Mesendoderm (in vitro differentiated cells): ENCODE measurements at places on chromosomes 12 and 14.

- DNase-seq, result peak; percentile 85
Observed at GRCh38 chr12:5201554-5202218, 158.0 kb downstream of the KCNA5 start.

GRCh38 chr12:56634242-56634836 is 4.2 kb upstream of the BAZ2A start:
- peak; percentile 87 for DNase-seq

- DNase-seq, result peak; percentile 91
Observed at GRCh38 chr12:7439579-7440505, 4.1 kb downstream of the CD163L1 start.

GRCh38 chr14:103594265-103594664 is 31.5 kb downstream of the COA8 start:
- DNase-seq, result peak; percentile 39

DNA sequence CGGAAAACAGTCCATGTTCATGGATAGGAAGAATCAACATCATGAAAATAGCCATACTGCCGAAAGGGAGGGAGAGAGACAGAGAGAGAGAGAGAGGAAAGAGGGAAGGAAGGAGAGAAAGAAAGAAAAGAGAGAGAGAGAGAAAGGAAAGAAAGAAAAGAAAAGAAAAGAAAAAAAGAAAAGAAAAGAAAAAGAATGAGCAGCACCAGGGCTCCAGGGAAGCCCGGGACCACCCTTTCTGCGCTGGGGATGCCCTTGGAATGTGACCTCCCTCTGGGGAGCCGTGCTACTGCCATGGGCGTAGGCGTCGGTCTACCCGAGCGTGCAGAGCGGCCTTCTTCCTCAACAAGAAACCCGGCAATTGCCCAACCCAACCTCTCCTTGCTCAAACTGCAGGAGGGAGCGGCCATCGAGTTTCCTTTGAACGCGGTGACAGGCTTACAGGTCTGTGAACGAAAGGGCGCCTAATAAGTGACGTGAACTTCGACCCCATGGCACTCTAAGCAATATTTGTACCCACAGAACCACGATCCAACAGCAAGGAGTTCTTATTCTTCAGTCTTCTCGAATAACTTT is 16.9 kb downstream of the OR6S1 start:
- peak; percentile 95 for DNase-seq
